ENCODE measurements at places on chromosomes 16 and 17.

DNA sequence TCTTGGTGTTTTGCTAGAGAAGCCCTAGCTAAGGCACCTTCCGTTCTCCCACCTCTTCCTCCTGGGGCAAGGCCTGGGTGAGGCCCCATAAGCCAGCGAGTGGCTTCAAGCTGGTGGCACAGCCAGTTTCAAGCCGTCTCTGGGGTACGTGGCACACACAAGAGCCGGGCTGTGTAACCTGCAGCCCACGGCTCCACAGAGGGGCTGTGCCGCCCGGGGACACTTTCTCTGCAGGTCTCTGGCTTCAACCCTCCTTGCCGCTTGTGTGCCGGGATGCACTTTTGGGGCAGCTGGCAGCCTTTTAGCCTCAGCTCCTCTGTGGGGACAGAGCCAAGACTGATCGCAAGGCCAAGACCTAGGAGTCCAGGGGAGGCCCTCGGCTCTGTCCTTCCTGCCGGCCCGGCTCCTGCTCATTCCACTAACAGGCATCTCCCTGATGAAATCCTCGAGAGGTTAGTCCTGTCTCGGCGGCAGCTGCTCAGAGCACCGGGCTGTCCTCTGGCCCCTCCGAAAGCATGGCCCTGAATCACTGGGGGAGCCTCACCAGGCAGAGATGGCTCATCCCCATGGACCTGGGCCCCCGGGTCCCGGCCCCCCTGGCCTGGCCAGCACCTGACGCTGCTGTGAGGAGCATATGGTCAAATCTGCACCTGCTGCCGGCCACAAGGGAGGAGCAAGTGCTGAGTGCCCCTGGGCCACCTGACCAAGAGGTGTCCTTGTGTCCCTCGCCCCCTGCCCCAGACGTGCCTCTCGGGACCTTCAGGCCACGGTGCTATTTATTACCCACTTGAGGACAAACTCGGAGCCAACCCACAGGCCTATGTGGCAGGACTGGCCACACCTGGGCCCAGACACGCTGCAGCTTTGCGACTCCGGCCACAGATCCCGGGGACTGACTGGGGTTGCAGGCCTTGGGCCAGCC, 98.5 kb downstream of the METRNL start:
- DNase-seq = no peak

DNA sequence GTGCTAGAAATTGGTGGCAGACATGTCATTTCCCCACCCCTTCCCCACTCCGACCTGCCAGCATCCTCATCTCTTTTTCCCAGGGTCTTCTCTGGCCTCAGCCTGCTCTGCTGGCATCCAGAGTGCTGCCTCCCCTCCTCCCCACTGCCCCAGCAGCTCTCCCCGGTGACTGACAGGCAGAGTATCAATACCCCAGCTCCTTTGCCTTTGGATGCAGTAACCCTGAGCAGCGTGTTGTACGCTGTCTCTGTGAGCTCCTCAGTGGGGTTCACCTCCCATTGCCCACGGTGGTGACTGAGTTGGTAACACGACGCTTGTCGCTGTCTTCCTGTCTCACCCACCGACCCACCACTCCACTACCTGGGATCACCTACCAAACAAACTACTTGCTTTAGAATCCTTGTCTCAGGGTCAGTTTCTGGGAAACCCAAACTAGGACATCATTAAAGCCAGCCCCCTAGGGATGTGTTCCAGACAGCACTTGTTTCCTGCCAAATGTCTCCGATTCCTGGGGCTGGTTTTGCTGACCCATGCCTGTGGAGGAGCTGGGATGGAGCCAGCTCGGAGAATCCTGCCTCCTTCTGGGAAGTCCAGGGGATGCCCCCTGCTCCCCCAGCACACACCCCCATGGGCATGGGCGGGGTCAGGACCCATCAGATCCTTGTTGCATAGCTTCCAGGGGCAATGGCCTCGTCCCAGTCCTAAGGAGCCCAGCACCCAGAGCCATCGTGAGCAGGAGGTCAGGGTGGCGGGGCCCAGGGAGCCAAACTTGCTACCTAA, 8.3 kb upstream of the SBK1 start:
- DNase-seq = no peak

DNA sequence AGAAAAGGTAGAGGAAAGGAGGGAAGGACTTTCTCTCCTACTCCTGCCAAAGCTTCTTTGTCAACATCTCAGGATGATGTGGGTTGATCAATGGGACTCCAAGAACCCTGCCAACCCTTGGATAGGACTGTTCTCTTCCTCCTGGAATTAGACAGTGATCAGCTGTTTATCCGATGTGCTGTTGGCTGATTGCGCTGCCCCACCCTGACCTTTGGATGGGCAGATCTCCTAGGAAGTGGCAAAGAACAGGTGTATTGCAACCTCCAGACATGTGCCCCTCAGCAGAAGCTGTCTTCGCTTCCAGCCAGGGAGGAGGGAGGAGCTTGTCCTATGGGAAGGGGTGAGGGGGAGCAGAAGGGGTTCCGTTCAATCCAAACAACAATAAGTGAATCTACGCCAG, 30.5 kb downstream of the SLC5A11 start:
- no peak for DNase-seq

- DNase-seq = no peak
Measured at GRCh38 chr16:31344712-31345111, 10.3 kb upstream of the ITGAX start.

- DNase-seq = no peak
Measured at GRCh38 chr16:19771796-19772195, 53.7 kb downstream of the IQCK start.

DNA sequence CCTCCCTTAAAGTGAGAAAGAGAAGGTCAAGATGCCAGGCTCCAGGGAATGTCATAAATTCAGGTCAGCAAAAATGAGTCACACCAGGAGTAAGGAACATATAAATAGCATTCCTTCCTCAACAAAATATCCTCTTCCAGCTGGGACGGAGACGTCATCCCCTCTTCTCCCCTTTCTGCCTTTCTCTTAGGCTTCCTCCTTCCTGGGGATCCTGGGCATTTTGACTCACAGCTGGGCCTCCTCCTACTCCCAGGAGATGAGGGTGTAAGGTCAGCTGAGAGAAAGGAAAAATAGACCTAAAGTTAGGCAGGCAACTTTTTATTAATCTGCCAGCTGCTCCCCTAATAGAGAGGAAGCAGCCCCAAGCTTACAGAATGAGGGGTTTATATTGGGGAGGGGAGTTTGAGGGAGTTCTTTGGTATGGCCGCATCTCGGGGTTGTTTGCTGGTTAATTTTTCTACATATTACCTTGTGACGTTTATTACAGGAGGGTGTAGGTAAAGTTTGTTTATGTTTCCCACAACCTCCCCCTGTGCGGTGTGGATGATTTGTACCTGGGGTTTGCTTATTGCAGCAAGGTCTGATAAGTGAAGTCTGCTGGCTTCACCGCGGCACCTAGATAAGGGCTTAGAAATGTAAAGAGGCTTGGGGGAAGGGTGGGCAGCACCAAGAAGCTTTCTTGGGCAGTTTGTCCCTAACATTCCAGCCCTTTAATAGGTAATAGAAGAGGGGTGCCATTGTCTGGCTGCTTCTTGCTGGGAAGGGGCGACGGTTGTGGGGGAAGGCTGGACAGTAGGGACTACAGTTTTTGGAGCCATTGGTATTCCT, 7.1 kb upstream of the ZNF747 start:
- DNase-seq = no peak

- no peak for DNase-seq
Measured at GRCh38 chr17:36686123-36686669, 84.8 kb downstream of the MRM1 start.

DNA sequence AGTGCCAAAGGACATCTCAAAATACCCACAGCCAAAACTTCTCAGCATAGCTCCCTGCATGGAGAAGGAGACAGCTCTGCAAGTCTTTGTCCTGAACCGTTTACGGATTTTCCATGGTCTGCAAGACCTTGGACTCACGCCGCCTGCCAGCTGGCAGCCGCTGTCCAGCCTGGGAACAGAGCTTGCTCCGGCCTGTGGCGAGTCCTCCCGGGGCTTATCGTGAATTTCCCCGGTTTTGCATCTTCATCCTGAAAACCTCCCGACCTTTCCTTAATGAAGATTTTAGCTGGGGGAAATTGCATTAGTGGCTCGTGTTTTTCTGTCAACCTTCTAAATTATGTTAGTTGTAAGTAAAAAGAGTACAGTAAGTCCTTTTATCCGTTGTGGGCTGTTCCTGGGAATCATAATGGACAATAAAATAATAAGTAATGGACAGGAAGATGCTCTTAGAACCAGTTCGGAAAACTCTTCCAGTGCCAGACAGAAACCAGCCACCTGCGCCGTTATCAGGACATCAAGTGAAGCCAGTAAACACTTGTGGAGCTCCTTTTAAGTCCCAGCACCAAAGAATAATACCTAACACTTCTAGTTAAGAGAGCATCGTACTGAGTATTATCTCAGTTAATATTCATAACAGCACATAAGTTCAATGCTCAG, 112.4 kb upstream of the NOL11 start:
- no peak for DNase-seq

DNA sequence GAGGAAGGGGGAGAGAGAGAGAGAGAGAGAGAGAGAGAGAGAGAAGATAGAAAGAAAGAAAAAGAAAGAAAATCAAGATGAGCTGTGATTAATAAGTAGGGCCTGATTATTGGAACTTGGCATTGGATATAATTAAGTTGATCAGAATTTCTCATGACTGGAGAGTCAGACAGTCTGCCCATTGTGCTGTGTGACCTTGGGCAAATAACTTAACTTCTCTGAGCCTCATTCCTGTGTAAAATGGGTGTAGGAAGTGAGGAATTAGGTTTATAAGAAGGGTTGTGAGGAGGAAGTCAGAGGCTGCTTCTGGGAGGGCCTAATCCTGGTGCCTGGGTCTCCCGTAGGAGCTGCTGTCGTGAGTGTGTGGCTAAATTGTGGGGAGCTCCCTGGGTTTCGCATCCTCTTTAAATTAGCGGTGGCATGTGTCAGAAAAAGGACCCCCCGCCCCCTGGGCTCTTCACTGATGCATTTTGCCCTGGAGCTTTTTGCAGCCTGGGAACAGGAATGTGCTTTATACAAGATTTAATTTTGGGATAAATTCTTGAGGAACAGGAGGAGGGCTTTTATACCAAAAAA, 76.0 kb downstream of the CMIP start:
- no peak for DNase-seq

- DNase-seq = no peak
Measured at GRCh38 chr17:77679589-77679988, 278.9 kb upstream of the TNRC6C start.

- no peak for DNase-seq
Measured at GRCh38 chr16:4534151-4534790, 4.3 kb downstream of the CDIP1 start.

GRCh38 chr16:57530104-57530521, 6.3 kb downstream of the CCDC102A start:
- no peak for DNase-seq

DNA sequence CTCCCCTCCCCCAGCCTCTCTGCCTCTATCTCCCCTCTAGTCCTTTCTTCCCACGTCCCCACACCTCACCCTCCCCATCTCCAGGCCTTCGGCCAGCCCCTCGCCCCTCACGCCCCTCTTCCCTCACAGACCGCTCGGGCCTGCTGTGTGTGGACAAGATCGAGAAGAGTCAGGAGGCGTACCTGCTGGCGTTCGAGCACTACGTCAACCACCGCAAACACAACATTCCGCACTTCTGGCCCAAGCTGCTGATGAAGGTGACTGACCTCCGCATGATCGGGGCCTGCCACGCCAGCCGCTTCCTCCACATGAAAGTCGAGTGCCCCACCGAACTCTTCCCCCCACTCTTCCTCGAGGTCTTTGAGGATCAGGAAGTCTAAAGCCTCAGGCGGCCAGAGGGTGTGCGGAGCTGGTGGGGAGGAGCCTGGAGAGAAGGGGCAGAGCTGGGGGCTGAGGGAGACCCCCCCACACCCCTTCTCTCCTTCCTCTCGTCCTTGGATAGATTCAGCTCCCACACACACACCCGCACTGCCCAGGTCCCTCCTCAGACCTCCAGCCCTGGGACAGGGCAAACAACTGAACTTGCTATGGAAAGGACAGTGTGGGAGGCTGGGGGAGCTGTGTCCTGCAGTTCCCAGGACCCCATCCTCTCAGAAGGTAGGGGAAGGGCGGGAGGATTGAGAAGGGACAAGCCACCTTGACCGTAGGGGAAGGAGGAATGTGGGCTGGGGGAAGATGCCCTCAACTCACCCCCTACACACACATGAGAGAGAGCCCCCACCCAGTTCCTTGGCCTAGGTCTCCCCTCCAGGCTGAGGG, 11.1 kb downstream of the NR1D1 start:
- DNase-seq = no peak

DNA sequence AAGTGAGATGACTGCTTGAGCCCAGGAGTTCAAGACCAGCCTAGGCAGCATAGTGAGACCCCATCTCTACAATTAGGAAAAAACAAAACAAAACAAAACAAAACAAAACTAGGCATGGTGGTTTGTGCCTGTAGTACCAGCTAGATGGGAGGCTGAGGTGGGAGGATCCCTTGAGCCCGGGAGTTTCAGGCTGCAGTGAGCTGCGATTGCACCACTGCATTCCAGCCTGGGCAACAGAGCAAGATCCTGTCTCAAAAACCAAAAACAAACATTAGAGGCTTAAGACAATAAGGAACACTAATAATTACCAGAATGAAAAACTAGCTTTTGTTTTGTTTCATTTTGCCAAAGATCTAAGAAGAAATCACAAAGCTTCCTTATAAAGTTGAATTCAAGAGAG, 69.2 kb downstream of the GPRC5B start:
- no peak for DNase-seq

DNA sequence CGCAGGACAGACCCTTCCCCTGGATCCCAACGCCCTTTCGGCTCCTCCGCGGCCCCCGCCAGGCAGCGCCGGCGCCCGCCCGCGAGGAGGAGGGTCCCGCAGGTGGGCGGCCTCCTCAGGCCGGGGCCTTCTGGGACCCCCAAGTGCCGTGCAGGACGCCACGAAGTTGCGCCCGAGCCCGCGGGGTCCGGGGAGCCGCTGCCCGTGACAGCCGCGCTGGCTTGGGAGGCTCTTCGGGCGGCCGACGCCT, 504 bp downstream of the ERN1 start:
- no peak for DNase-seq

- peak; percentile 25 for DNase-seq
Measured at GRCh38 chr17:12041312-12041711, 20.6 kb downstream of the MAP2K4 start.

GRCh38 chr17:4853208-4853671, 20.1 kb downstream of the MINK1 start:
- no peak for DNase-seq

- no peak for DNase-seq
Measured at GRCh38 chr16:47374629-47375028, 86.2 kb downstream of the ITFG1 start.

DNA sequence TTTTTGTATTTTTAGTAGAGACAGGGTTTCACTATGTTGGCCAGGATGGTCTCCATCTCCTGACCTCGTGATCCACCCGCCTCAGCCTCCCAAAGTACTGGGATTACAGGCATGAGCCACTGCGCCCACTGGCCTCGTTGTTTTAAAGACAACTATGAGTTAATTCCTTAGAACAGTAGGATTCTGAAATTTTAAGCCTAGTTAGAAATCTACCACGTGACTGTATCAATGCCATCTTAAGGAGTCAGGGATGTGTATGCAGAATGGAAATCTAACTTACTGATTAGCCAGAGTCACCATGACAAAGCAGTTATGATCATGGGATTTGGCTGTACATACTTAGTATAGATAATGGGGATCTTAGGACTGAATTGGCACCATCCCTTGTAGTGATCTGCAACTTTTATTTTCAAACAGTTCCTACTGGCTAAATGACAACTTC, 2.8 kb downstream of the CEP20 start:
- no peak for DNase-seq
